ENCODE measurements at places on chromosomes 16 and 17.
A peak's percentile ranks its signal among the peaks of the same experiment; 100 is the strongest.

DNA sequence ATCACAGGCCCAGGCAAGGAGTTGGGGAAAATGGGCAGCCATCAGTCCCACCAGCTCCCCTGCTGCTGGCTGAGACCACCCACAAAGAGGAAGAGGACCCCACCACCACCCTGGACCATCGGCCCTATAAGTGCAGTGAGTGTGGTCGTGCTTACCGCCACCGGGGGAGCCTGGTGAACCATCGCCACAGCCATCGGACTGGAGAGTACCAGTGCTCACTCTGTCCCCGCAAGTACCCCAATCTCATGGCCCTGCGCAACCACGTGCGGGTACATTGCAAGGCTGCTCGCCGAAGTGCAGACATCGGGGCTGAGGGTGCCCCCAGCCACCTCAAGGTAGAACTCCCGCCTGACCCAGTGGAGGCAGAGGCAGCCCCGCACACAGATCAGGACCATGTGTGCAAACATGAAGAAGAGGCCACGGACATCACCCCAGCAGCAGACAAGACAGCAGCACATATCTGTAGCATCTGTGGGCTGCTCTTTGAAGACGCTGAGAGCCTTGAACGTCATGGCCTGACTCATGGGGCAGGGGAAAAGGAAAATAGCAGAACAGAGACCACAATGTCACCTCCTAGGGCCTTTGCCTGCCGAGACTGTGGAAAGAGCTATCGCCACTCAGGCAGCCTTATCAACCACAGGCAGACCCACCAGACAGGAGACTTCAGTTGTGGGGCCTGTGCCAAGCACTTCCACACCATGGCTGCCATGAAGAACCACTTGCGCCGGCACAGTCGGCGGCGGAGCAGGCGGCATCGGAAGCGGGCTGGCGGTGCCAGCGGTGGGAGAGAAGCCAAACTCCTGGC, 3.6 kb downstream of the ZNF646 start:
- no peak for DNase-seq

GRCh38 chr17:32755045-32755805, 121.7 kb downstream of the MYO1D start:
- DNase-seq = no peak

DNA sequence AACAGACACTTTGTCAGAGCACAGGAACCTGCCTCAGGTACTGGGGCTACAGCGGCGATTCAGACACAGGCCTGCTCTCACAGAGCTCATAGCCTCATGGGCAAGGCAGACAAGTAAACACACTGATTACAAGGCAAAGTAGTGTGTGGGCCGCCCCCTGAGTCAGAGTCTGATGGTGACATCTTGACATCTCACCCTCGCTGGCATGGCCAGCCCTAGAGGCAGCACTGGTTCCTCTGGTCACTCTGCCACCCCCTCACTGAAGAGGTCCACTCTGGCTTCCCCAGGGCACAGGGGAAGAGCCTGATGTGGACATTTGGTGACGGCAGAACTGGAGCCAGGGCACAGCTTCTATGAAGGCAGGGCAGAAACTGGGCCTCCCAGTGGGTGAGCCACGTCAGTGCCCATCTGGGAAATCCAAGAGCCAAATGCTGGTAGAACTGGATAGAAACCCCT, 32.9 kb upstream of the TOB1 start:
- no peak for DNase-seq

- DNase-seq = no peak
Observed at GRCh38 chr17:49583889-49584288, 8.2 kb downstream of the NXPH3 start.

- DNase-seq = no peak
Observed at GRCh38 chr17:56096026-56096810, 57.1 kb upstream of the ANKFN1 start.

DNA sequence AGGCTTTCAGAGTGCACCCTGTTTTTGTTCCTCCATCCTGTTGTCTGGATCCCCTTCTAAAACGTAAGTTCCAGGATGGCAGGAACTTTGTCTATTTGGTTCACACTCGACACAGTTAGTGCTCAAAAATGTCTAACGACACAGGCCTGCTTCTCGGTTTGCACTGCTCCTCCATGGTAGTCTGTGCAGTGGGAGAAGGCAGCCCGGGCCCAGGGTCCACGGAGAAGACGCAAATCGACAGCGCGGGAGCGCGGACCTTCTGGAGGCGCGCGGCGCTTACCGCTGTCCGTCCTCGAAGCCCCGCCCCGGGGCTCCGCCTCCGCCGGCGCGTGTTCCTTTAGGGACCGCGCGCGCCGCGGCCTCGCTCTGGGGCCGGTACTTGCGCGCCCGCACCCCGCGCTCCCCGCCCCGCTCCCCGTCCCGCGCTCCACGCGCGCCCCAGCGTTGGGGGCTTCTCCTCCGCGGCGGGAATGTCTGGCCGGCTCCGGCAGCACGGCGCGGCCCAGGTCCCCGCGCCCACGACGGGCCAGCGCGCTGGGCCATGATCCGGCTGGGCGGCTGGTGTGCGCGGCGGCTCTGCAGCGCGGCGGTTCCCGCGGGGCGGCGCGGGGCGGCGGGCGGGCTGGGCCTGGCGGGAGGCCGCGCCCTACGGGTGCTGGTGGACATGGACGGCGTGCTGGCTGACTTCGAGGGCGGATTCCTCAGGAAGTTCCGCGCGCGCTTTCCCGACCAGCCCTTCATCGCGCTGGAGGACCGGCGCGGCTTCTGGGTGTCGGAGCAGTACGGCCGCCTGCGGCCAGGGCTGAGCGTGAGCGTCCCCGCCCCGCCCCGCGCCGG, at the start of gene NT5M:
NT5M (plus strand) TSS at position 364 of the 837 bp plus-strand sequence; CDS start at position 542, 178 bp downstream.
- DNase-seq = peak; percentile 70

GRCh38 chr17:8503807-8504206, 68.1 kb downstream of the NDEL1 start:
- DNase-seq = no peak

- no peak for DNase-seq
Observed at GRCh38 chr17:79835953-79836509, 3.2 kb downstream of the CBX4 start.

DNA sequence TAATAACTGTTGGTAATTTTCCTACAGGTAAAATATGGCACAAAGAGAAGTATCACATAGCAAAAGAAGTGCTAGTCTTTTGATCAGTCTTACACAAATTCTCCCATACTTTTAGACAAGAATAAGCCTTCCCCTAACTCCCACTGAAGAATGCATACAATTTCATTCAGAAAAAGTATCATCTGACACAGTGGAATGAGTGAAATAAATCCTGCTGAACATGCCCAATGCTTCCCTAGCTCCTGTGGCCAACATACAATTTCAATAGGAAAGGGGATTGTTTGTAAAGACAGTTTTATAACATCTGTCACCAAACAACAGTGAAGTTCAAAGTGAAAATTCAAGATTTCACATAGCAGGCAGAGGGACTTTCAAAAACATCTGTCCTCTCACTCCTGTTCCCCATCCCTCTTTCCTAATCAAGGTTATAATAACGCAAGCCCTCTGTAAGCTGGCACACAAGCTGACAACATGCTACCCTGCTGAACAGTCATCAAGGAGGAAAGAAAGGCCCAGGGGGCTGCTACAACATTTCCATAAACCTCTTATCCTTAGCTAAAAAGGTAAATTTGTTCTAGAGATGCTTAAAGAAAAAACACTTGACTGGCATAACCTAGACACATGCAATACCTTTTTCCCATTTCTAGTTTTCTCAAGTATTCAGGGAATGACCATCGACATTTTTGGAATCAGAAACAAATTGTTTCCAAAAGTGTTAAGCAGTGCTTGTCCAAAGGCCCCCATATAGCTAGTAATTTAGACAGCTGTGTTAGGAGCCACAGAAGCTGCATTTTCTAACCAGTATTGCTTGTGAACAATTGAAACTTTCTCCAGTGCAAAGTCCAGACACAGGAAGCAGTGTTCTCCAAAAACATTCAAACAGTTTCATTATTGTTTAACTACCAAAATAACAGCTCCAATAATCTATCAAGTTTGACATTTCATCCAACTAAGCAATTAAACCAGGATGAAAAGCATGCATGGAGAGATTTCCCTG, 11.5 kb upstream of the RFFL start:
- DNase-seq = no peak

- no peak for DNase-seq
Observed at GRCh38 chr17:78998311-78999055, 11.1 kb downstream of the CANT1 start.

- no peak for DNase-seq
Observed at GRCh38 chr16:85995541-85996423, 96.8 kb downstream of the IRF8 start.

DNA sequence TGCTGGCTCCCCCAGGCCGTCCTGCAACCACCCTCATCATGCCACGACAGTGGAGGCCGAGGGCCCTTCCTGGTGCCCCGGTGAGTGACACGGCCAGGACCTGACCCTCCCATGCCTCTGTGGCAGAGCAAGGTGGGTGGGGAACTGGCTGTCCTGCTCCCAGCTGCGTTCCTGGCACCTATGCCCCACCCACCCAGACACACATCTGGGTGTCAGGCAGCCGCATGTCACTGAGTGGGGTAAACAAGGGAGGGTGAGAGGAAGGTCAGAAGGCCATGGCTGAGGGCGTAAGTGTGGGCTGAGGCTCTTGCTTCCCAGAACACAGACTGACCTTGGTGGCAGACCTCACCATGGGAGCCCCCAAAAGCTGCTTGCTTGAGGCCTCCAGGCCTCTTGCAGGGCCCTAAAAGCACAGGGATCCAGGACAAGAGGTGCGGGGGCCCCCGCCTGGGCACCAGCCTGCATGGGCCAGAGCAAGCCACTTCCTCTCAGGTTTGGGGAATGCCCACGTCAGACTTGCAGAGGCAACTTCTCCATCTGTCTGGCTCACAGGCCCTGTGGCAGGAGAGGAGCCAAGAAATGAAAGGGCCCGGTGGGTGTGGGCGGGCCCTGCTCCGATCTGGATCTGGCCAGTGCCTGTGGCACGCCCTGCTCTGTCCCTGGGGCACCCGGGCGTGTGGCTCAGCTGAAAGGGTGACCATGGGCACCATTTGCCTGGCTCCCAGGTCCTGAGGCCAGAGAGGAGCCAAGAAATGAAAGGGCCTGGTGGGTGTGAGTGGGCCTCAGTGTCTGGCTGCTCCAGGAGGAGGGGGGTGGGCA, 3.9 kb upstream of the CCDC57 start:
- peak; percentile 26 for DNase-seq

- no peak for DNase-seq
Observed at GRCh38 chr16:54847207-54847606, 83.5 kb upstream of the IRX5 start.

- DNase-seq = no peak
Observed at GRCh38 chr16:67657751-67658518, 2.1 kb downstream of the ACD start.

- DNase-seq = no peak
Observed at GRCh38 chr16:14196539-14196938, 125.4 kb downstream of the MRTFB start.

DNA sequence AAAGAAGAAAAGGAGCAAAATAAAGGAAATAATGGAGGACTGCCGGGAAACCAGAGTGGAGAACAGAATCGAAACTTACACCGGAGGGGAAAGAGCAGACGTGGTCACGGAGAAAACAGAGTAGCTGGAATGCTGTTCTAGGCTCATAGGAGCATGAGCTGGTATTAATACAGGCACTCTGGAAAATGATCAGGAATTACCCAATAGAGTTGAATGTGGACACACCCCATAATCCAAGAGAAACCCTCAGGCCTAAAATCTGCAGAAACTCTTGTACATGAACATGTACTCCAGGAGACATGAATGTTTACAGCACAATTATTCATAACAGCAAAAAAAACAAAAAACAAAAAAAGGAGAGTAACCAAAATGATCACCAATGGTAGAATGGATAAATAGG, 77.7 kb downstream of the RPH3AL start:
- no peak for DNase-seq

GRCh38 chr17:55140809-55141208, 124.0 kb upstream of the HLF start:
- DNase-seq = no peak

DNA sequence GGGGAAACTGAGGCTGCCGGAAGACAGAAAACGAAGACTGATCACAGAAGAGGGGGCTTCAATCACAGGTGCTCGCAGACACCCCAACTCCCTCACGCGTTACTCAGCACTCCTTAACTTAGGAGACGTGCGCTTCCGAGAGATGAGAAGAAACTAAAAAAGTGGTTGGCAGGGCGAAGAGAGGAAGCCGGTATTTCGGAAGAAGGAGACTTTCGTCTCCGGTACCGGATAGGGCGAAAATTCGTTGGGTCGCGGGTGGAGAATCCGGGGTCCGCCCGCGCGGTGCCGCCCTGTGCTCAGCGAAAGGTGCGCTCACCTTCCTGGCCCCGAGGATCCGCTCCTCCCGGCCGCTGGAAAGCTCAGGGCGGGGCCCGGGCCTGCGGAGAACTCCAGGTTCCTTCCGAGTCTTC, 917 bp upstream of the TBX2 start:
- no peak for DNase-seq

DNA sequence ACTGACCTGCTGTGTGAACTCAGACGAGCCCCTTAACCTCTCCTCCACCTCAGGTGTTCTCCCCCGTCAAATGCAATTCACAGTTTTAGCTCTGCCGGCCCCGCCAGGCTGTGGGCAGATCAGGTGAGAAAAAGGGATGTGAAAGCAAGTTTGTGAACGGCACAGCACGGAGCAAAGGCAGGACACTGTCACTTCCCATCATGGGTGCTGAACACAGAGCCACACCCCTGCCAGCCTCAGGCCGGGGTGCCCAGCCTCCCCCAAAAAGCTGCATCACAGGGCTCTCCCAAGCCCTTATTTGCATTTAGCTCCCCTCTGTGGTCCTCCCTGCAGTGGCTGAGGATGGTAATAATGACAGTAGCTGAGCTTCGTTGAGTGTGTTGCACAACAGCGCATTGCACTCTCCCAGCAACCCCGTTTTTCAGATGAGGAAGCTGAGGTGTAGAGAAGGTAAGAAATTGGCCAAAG, 88.8 kb upstream of the TNRC6C start:
- no peak for DNase-seq

DNA sequence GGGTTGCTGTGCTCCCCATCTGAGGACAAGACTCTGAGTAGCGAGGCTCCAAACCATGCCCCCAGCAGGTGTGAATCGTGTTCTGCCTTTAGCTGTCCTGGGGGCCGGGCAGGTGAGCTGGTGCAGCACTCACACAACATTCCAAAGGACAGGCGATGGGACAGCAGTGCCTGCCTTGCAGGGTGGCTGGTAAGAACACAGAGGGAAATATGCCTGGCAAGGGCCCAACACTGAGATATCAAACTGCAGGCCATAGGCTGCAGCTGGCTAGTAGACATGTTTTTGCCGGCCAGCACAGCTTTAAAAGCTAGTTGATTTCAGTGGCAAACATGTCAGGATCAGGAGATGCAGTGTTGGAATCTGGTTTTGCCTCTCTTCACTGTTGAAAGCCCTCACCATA, 23.6 kb downstream of the CLEC16A start:
- DNase-seq = no peak

- peak; percentile 49 for DNase-seq
Observed at GRCh38 chr17:40309031-40309948, at the start of gene RARA. RARA (plus strand) TSS chr17:40309180; CDS start chr17:40331219, 22,039 bp downstream.

GRCh38 chr17:38749223-38750043, 1.3 kb upstream of the PCGF2 start:
- DNase-seq = no peak

Data from activated CD8-positive, alpha-beta memory T cell treated with anti-CD3 and anti-CD28 coated beads, Interleukin-2, amount 50 U/mL, for 4 hours (primary cell).